ENCODE measurements at places on chromosomes 1 and 21.

GRCh38 chr1:21655259-21655658 is 13.9 kb downstream of the RAP1GAP start:
- DNase-seq, result no peak

DNA sequence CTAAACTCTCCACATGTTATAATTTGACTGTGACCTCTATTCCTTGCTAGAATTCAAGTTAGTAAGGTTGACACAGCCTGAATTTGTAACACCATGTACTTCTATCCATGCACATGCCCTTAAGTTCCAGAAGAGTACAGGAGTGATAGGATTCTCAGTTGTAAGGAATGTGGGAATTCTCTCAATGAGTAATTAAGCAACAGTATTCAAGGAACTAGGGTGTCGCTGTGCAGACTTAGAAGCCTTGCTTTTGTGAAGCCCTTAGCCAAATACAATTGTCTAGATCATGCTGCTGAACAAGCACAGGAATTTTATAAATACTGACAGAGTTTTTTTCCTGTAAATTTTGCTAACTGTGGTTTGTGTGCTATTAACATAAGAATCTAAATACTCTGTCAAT is 276.3 kb upstream of the PTBP2 start:
- DNase-seq, result no peak

GRCh38 chr1:59329412-59330053 is 32.6 kb downstream of the FGGY start:
- no peak for DNase-seq

GRCh38 chr1:114386129-114387009 is 124.6 kb downstream of the TRIM33 start:
- DNase-seq, result no peak

DNA sequence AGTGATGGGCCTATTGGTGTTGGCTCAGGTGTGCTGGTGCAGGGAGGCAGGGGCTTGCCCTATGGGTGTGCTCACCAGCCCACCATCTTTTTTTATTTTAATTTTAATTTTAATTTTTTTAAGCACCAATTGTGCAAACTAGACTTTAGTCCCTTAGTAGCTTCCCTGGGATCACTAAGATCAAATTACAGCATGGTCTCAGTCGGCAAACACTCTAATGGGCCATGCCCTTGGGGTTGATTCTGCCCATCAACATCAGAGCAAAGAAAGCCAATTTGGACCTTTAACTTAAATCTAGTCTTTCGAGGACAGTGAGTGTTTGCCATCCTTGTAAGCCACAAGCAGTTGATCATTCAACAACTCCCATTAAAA is 64.7 kb upstream of the KCNE2 start:
- DNase-seq, result no peak

GRCh38 chr21:45836268-45836655 is 145.3 kb upstream of the COL6A1 start:
- DNase-seq, result no peak

DNA sequence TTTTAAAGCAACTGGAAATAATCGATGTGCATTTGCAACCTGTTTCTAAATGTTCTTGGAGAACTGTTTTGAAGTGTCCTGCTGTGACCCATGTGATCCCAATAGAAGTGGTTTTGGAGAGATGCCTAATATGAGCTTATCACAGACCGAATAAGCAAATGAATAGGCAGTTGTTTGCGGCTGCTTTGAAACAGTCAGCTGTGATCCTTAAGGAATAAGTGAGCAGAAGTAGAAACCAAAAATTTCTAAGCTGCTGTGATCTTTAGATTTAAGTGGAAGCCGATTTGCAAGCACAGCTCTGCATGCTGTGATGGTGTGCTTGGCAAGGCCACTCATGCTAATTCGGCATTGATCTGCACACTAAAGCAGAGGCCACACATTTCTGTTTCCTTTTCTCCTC is 329.5 kb upstream of the DUSP10 start:
- DNase-seq, result no peak

- DNase-seq, result peak; percentile 85
These were observed 7.0 kb downstream of the KCNAB2 start for GRCh38 chr1:6052543-6053205.

DNA sequence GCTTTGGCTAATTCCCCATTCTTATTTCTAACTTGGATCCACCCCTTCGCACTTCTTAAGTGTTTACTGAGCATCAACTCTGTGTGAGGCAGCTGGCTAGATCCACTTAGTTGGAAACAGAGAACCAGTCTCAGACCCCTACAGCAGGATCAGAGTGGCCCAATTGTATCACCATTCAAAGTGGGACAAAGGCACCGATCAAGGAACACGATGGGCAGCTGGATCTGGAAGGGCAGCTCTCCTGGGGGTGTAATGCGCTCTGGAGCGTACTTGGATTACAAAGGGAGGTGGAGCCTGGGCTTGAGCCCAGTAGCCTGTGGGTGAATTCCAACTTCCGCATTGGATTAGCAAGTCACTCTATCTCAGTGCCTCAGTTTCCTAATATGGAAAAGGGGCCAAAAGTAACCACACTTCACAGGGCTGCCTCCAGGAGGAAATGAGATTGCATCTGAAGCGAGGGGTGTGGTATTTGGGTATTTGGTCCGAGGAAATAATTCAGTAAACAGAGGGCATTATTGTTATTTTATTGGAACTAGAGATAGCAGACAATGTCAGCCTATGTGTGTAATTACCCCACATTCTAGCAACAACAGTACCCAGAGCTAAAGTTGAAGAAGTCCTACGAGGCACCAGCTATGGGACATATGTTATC is 11.9 kb downstream of the ECE1 start:
- no peak for DNase-seq

GRCh38 chr1:225670806-225671733 is 18.1 kb upstream of the ENAH start:
- peak; percentile 90 for DNase-seq

DNA sequence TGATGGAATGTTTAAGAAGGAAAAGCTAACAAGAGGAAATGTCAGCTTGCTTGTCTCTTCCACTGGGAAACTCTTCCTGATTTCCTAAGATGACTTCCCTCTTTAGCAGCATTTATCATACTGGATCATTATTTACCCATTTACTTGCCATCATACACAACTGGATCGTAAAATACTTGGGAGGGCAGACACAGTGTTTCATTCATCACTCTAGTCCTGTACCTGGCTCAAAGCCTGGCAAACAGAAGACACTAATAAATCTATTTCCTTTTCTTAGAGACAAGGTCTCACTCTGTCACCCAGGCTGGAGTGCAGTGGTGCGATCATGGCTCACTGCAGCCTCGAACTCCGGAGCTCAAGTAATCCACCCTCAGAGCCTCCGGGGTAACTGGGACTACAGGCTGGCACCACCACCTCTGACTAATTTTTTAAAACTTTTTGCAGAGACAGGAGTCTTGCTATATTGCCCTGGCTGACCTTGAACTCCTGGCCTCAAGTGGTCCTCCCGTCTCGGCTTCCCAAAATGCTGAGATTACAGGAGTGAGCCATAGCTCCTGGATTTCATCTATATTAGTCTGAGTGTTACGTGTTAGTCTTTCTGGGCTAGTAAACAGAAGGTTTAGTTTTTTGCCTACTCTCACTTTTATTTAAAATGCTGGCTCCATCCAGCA is 574.6 kb downstream of the SMYD3 start:
- DNase-seq, result no peak

- DNase-seq, result no peak
These were observed 606.1 kb upstream of the USP24 start for GRCh38 chr1:55821234-55821633.

- no peak for DNase-seq
These were observed 14.4 kb downstream of the SHISA4 start for GRCh38 chr1:201903135-201903534.

DNA sequence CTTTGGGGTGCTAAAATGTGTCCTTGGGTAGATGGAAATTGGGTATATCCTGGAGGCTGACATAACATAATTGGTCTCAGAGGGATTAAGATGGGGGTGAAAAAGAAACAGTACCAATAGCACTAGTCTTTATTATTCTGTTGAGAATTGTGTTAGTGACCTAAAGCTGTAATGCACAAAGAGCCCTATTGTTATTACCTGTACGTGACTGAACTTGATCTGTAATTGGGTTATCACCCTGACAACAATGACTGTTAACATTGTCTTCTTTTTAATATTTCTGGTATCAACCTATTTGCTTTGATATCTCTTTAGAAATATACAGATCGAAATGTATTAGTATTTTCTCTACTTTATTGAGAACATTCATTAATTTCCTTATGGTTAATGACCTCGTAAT is 147.6 kb downstream of the NEK7 start:
- no peak for DNase-seq
